Gastrocnemius medialis (tissue), 4 donors: ENCODE measurements at places on chromosomes 16 and 17. TPM values are rescaled to one million over a fixed set of nuclear protein-coding genes. Genes with fewer than 3 reads are reported as not detected.

The CES1 gene
- 3.3 TPM for total RNA-seq

The TAT gene
- not detected for total RNA-seq

The PLXDC1 gene
- 3.0 TPM for total RNA-seq

The PTRH2 gene
- 17.4 TPM for total RNA-seq

The CTF1 gene
- total RNA-seq: 2.3 TPM
